T-helper 22 cell (primary cell): ENCODE measurements at places on chromosomes 5 and 9.

- DNase-seq: no peak
Observed at GRCh38 chr9:103821115-103821514, 273.0 kb upstream of the SMC2 start.

DNA sequence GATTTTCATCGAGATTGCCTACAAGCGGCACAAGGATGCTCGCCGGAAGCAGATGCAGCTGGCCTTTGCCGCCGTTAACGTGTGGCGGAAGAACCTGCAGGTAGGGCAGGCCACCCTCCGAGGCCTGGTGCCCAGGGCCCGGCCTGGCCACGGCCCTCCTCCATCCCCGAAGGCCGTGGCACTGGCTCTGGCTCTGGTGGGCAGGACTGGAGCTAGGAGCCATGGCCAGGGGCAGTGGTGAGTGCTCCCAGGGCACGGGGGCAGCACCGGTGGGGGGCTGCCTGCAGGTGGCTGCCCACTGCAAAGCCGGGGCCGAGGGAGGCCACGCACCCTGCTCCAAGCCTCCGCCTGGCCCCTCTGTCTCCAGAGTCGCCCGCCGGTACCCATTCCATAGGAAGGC, 6.0 kb downstream of the LRRC26 start:
- DNase-seq: no peak

DNA sequence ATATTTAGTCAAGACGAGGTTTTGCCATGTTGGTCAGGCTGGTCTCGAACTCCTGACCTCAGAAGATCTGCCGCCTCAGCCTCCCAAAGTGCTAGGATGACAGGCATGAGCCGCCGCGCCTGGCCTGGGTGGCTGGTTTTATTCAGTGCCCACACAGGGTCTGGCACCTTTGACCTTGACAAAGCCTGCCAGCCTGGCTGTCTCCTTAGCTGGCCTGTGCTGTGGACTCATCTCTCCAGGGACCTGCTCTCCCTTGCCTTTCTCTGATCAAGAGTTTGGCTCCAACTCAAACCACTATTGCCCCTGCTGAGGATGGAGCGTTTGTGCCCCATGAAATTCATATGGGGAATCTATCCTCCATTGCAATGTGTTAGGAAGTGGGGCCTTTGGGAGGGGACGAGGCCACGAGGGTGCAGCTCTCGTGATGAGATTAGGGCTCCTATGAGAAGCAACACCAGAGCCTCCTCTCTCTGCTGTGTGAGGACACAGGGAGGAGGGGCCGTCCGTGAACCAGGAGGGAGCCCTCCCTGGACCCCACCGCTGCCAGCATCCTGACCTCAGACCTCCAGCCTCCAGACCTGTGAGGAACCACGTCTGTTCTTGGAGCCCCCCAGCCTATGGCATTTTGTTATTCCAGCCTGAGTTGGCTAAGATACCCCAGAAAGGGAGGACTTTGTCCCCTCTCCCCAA, 45.0 kb downstream of the MRPL36 start:
- DNase-seq: no peak

DNA sequence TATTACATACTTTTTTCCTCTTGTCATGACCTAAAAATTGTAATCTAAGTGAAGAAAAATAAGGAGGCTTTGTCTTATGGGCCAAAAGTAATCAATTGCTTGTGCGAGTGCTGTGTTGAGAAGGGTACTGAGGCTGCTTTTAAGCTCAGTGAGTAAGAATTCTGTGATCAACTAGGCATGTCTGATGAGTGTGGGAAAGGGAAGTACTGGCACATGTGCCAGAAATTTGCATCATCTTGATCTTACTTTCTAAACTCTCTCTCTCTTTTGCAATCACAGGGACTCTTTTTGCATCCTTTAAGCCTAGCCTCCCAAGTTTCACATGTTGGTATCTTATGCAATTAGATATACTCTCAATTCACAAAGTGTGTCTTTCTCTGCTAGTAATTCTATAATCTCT, 329.9 kb downstream of the KIF4B start:
- no peak for DNase-seq

DNA sequence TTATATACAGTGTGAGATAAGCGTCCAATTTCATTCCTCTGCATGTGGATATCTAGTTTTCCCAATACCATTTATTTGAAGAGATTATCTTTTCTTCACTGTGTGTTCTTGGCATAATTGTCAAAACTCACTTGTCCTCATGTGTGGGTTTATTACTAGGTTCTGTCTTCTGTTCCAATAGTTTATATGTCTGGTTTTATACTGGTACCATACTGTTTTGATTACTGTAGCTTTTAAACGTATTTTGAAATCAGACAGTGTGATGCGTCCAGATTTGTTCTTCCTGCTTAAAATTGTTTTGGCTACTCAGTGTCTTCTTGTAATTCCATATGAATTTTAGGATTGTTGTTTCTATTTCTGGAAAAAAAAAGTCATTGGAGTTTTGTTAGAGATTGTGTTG, 10.2 kb downstream of the NDUFAF2 start:
- no peak for DNase-seq

DNA sequence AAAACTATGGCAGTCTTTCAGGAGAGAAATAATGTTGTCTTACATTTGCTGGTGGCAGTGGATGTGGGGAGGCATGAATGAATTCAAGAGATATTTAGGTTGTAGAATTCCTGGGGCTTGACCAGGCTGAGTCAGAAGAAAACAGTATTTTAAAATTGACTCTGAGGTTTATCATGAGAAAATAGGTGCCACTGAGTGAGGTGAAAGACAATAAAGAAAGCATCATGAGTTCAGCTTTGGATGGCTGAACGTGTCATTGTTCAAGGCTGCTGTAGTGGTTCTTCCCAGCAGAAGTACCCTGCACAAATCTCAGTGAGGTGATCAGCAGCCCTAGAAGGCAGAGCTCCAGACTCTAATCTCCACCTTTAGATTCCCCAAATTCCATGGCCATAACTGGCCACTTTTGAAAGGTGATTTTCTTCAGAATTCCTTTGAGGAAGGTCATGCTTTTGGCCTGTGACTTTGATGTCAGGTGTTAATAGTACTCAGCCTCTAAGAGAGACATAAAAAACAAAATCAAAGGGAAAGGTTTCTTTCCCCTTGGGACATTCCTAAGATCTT, 395.4 kb downstream of the NTRK2 start:
- no peak for DNase-seq
